Dermis blood vessel endothelial cell (primary cell): ENCODE measurements at places on chromosomes 3 and 15. TPM values are rescaled to one million over a fixed set of nuclear protein-coding genes. Genes with fewer than 3 reads are reported as not detected.

The SMC4 gene
- total RNA-seq = 46.8 and 131 TPM in 2 replicates

The ZNF502 gene
- total RNA-seq = 3.6 and 4.1 TPM in 2 replicates

The ALDH1L1 gene
- not detected in 2 replicates for total RNA-seq

The NOX5 gene
- under 0.01 TPM in 1 of 2 replicates, not detected in the other for total RNA-seq

The DLL4 gene
- 128 and 158 TPM in 2 replicates for total RNA-seq

The BSN gene
- under 0.01 and 0.05 TPM in 2 replicates for total RNA-seq

The DCP1A gene
- 11.2 and 15.2 TPM in 2 replicates for total RNA-seq

The ZIC4 gene
- total RNA-seq = not detected in 2 replicates

The ARL6IP5 gene
- total RNA-seq = 90.4 and 109 TPM in 2 replicates

The CD200R1 gene
- total RNA-seq = not detected in 2 replicates

The GPR160 gene
- 7.7 and 11.2 TPM in 2 replicates for total RNA-seq

The VGLL3 gene
- total RNA-seq = 0.33 and 1.0 TPM in 2 replicates

The CADM2 gene
- total RNA-seq = not detected in 2 replicates
